Smooth muscle cell of trachea (primary cell): ENCODE measurements at places on chromosomes 12 and 14. TPM values are rescaled to one million over a fixed set of nuclear protein-coding genes. Genes with fewer than 3 reads are reported as not detected.

KRT73 gene
- total RNA-seq = not detected in 2 replicates

KRT78 gene
- not detected in 2 replicates for total RNA-seq

AQP6 gene
- not detected in 2 replicates for total RNA-seq

BEGAIN gene
- total RNA-seq = 0.33 TPM in 1 of 2 replicates, not detected in the other

SERPINA9 gene
- 0.50 TPM in 1 of 2 replicates, not detected in the other for total RNA-seq

HAL gene
- under 0.01 TPM in 2 replicates for total RNA-seq

SOAT2 gene
- not detected in 2 replicates for total RNA-seq

CCNT1 gene
- 20.7 and 26.3 TPM in 2 replicates for total RNA-seq

LRRC43 gene
- total RNA-seq = 1.0 and 3.3 TPM in 2 replicates

LALBA gene
- total RNA-seq = not detected in 2 replicates

TAS2R19 gene
- 4.5 and 9.6 TPM in 2 replicates for total RNA-seq

TAS2R42 gene
- not detected in 2 replicates for total RNA-seq

HOMEZ gene
- 4.2 and 8.6 TPM in 2 replicates for total RNA-seq

ARG2 gene
- total RNA-seq = 0.99 and 7.3 TPM in 2 replicates

LRFN5 gene
- total RNA-seq = 4.9 and 26.3 TPM in 2 replicates

TEX52 gene
- total RNA-seq = not detected in 2 replicates

C14orf39 gene
- total RNA-seq = 0.33 and 0.44 TPM in 2 replicates

EPYC gene
- 0.15 TPM in 1 of 2 replicates, not detected in the other for total RNA-seq

CFAP54 gene
- 2.8 and 3.1 TPM in 2 replicates for total RNA-seq

ST8SIA1 gene
- total RNA-seq = 9.9 and 11.9 TPM in 2 replicates

MRPS35 gene
- total RNA-seq = 46.1 and 68.7 TPM in 2 replicates

SERPINA10 gene
- 0.17 TPM in 1 of 2 replicates, not detected in the other for total RNA-seq

CDK2 gene
- 13.4 and 21.1 TPM in 2 replicates for total RNA-seq

KRT80 gene
- total RNA-seq = 0.44 TPM in 1 of 2 replicates, not detected in the other

PTPRB gene
- total RNA-seq = 0.33 and 0.73 TPM in 2 replicates

CTDSP2 gene
- total RNA-seq = 94.2 and 111 TPM in 2 replicates

BCL11B gene
- total RNA-seq = under 0.01 TPM in 1 of 2 replicates, not detected in the other

KRT77 gene
- total RNA-seq = not detected in 2 replicates

GSC gene
- total RNA-seq = 0.33 TPM in 1 of 2 replicates, not detected in the other

GDF3 gene
- total RNA-seq = not detected in 2 replicates

PIWIL1 gene
- 0.17 TPM in 1 of 2 replicates, not detected in the other for total RNA-seq

GPX2 gene
- total RNA-seq = not detected in 2 replicates

HPD gene
- total RNA-seq = 0.66 and 1.3 TPM in 2 replicates

HOXC9 gene
- total RNA-seq = 0.15 and 0.33 TPM in 2 replicates

OR4E2 gene
- total RNA-seq = not detected in 2 replicates

C12orf76 gene
- total RNA-seq = 13.5 and 19.2 TPM in 2 replicates

RPGRIP1 gene
- not detected in 2 replicates for total RNA-seq

TAS2R30 gene
- total RNA-seq = 3.6 and 9.0 TPM in 2 replicates

ASB2 gene
- total RNA-seq = 0.50 and 1.2 TPM in 2 replicates

AMDHD1 gene
- 0.29 and 0.33 TPM in 2 replicates for total RNA-seq

ANHX gene
- total RNA-seq = not detected in 2 replicates

ANKRD33 gene
- total RNA-seq = 0.15 and 0.33 TPM in 2 replicates

TXNRD1 gene
- 582 and 1,066 TPM in 2 replicates for total RNA-seq

CIROP gene
- 1.7 TPM in 2 replicates for total RNA-seq

CCDC177 gene
- total RNA-seq = under 0.01 TPM in 2 replicates

MMP19 gene
- 8.4 and 12.1 TPM in 2 replicates for total RNA-seq

CLEC4E gene
- not detected in 2 replicates for total RNA-seq

DPF3 gene
- 7.9 and 13.9 TPM in 2 replicates for total RNA-seq
